Activated CD4-positive, alpha-beta T cell treated with anti-CD3 and anti-CD28 coated beads, Interleukin-2, amount 50 U/mL, for 16 hours (primary cell): ENCODE measurements at places on chromosomes 1 and 21.

DNA sequence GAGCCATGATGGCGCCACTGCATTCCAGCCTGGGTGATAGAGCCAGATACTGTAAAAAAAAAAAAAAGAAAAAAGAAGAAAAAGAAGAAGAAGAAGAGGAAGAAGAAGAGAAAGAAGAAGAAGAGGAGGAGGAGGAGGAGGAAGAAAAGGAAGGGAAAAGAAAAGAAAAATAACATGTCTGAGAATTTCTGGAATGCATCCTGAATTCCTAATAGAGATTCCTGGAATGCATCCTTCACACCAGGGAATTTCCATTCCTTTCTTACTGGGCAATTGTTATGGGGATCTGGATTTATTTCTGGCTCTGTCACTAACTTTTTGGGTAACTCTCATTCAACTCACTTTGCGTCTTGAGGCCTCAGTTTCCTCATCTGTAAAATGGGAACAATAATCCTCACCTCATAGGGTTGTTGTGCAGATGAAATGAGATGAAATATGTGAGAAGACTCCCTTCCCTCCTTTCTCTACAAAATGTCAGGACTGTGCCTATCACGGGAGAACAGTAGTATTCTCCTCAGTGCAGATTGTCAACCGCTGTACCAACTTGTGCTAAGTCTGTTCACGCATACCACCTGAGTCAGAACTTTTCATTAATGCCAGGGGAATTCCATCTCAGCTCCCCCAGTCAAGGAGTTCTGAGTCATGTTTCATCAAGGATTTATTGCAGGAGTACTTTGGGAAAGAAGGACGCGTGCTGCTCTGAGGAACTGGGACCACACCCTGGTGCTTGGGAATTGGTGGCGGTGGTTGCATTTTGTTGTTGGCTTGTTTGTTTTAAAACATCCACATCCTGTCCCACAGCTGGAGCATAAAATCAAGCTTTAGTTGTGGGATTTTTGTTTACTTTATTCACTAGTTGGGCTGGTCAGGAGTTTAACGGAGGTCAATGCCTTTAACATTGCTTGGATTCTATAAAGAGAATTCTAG, 42.4 kb upstream of the ROR1 start:
- DNase-seq: no peak

DNA sequence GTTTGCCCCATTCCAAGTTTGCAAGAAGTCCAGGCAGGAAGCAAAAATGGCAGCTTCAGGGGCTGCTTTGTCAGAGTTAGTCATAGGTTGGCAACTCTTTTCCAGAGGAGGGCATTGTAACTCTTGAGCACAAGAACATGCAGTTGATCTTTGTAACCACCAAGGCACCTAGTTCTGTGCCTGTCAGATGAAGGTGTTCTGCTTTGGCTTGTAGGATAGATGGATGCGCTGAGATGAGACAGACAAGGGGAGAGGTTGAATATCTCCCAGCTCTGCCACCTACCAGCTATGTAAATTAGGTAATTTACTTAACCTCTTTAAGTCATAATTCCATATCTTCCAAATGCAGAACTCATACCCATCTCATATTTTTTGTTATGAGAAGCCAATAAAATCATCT, 89.3 kb downstream of the ZNF648 start:
- no peak for DNase-seq

DNA sequence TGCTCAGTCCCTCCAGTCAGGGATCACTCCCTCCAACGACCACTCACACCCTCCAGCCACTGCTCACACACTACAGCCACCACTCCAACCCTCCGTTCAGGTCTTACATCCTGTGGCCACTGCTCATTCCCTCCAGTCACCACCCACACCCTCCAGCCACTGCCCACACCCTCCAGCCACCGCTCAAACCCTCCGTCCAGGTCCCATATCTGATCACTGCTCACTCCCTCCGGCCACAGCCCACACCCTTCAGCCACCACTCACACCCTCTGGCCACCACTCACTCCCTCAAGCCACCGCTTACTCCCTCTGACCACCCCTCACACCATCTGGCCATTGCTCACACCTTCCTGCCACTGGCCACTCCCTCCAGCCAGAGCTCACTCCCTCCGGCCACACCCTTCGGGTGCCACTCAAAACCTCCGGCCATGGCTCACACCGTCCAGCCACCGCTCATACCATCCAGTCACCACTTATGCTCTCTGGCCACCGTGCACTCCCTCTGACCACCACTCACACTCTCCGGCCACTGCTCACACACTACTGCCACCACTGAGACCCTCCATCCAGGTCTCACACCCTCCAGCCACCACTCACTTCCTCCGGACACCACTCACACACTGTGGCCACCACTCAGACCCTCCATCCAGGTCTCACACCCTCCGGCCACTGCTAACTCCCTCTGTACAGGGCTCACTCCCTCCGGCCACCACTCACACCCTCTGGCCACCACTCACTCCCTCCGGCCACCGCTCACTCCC, 4.7 kb upstream of the TFF1 start:
- no peak for DNase-seq

GRCh38 chr1:27713139-27713725, 12.5 kb upstream of the FAM76A start:
- no peak for DNase-seq

GRCh38 chr1:4428711-4429110, 225.7 kb upstream of the AJAP1 start:
- DNase-seq: no peak
